ENCODE measurements at places on chromosomes 5 and 9.

- DNase-seq, result no peak
These were observed 14.4 kb upstream of the SYNPO start for GRCh38 chr5:150625831-150626746.

DNA sequence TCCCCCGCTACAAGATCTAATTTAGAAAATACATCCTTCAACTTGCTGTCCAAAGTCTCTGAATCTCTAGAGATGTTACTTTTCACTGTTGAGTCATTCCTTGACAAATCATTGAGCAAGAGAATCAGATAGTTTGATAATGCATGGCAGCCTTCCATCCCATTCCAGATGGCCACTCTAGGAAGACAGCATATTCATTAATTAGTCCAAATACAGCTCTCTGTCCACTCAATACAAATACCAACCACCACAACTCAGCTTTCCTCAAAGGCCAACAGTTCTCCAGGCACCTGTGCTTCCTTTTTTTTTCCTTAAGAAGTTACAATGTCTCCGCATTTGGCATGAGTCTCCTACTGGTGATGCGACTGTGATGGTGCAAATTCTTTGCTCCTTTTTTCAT is 72.3 kb downstream of the DROSHA start:
- no peak for DNase-seq

GRCh38 chr9:132127888-132128534 is 33.8 kb upstream of the NTNG2 start:
- no peak for DNase-seq

DNA sequence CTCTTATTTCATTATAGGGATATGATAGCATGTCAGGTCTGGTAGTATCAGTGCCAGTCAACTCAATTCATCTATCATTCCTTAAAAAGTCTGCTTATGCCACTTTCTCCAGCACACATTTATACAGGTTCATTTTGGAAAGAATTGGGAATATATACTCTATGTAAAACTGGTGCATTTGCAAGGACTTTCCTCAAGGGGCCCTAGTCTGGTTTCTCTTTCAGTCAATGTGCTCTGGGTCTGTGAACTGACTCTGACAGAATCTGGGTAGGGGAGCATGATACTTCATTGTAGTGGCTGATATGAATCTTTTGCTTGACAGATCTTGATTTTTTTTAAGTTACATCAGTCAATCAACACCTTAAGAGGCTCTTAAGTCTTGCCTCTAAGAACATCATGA is 313.9 kb downstream of the HTR1A start:
- no peak for DNase-seq

- no peak for DNase-seq
These were observed 40.0 kb downstream of the FBXL7 start for GRCh38 chr5:15539951-15540350.

- DNase-seq, result no peak
These were observed 241.5 kb downstream of the NR3C1 start for GRCh38 chr5:143161885-143162540.

- peak; percentile 29 for DNase-seq
These were observed 577 bp downstream of the AP3S1 start for GRCh38 chr5:115842089-115842935.

DNA sequence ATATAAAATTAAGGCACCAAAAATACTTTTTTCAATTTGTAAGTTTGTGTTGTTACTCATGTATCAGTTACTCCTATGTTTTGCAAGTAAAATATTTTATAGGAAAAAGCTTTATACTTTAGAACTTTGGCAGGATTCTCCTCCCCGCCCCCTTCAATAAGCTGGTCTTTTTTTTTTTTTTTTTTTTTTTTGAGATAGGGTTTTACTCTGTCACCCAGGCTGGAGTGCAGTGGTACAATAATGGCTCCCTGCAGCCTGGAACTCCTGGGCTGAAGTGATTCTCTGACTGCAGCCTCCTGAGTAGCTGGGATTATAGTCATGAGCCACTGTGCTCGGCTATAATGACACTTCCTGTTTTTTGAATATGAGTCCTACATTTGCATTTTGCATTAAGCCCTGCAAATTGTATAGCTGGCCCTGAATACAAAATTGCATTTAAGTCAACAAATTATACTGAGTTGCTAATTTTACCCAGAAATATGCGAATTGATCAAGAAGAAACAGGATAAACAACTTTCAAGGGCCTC is 192.9 kb downstream of the PIK3R1 start:
- DNase-seq, result no peak

- DNase-seq, result no peak
These were observed 1143.8 kb downstream of the MAT2B start for GRCh38 chr5:164649266-164649665.

DNA sequence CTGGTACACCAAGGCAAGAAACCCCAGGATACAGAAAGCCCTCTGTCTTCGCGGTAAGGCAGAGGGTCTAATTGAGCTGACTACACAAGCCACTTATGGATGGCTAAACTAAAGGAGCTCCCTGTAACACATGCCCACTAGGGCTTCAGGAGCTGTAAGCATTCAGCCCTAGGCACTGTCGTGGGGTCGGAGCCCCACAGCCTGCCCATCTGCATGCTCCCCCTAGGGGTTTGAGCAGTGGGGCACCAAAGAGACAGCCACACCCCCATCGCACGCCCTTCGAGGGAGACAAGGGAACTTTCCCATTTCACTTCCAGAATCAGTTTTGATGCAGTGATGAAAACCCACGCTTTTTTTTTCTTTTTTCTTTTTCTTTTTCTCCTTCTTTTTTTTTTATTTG is 11.0 kb upstream of the MTMR12 start:
- no peak for DNase-seq

- DNase-seq, result no peak
These were observed 260.9 kb downstream of the SH3GL2 start for GRCh38 chr9:17839776-17840175.

GRCh38 chr5:130549884-130550561 is 615.0 kb downstream of the HINT1 start:
- DNase-seq, result no peak
